ENCODE measurements at places on chromosomes 3 and 15. TPM values are rescaled to one million over a fixed set of nuclear protein-coding genes. Genes with fewer than 3 reads are reported as not detected.

DNA sequence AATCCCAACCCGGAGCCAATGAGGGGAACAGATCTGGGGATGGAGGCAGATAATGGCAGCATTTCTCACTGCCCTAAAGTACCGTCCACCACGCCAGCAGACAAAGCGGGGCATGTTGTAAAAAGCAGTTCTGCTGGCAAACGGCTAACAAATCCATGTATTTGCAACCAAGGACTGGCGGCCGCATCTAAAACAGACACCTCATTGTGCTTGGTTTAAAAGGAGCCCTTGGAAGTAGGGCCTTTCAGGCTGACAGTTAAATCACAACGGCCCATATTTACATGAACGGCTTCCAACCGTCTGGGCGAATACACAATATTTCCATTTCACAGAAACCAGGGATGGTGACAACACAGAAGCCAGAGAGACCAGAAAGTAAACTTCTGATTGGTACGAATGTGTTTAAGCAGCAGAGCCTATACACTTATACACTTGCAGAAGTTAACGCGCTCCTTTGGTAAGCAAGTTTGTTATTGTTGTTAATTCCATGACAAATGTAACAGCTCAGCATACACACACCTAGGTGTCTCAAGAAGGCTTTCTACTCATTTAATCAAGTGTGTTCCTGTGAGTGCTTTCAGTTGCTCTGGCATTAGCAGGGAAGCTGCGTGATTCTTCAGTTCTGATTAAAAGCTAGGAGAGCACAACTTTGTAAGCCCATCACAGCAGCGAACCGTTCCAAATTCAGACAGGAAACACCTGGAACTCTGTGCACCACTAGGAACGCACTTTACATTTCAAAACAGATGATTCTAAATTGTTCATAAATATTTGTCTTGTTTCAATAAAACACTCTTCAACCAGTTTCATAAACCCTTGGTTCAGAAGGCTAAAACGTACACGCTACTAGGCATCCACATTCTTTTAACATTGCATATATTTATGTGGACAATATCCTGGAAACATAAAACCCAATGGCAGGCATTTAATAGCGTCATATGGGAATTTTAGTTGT lies 112.9 kb downstream of the PDZRN3 start:
- no peak for DNase-seq

- DNase-seq = no peak
These were observed 1.2 kb upstream of the SPICE1 start for GRCh38 chr3:113516115-113516505.

GRCh38 chr15:77287385-77287784 lies 132.5 kb downstream of the PEAK1 start:
- no peak for DNase-seq

DNA sequence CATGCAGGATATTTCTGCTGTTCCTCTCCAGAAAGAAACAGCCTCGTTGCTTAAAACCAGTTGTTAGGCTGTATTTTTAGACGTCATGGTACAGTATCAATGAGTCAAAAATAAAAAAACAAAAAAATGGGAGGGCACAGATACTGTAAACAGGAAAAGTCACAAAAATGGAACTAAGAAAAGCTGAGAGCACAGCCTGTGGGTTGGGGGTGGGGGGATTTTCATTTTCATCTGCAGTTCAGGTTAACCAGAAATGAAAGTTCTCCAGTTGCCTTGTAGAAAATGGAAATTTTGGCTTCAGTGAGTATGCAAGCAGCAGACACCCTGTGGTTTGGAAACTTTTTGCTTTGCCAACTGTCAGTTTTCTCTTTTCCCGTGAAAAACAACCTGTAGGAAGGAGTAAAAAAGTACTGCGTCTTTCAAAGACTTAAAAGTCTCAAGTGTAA lies 59.0 kb downstream of the FRMD4B start:
- DNase-seq = no peak

DNA sequence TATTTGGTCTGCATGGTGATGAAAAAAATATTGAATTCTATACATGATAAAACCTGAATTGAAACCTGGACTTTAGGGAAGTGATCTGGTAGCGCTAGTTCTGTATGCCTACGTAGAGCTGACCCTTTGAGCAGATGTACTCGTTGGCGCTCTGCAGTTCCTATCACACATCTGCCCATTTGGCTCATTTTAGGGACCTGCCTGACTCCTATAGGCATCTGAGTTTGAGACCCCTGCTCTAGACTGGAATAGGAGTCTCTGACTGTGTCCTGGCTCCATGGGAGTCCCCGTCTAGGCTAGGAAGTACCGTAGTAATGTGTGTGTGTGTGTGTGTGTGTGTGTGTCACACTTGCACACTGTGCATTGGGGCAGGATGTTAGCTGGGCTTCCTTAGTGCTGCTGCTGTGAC lies 21.2 kb downstream of the STARD5 start:
- no peak for DNase-seq

GRCh38 chr3:7695049-7695448 lies 806.6 kb upstream of the LMCD1 start:
- no peak for DNase-seq

- DNase-seq = no peak
These were observed 10.2 kb downstream of the PXYLP1 start for GRCh38 chr3:141241616-141242376.

GRCh38 chr3:183018421-183019192 lies 38.3 kb upstream of the DCUN1D1 start:
- DNase-seq = no peak

- DNase-seq = no peak
These were observed 1.3 kb downstream of the MYRIP start for GRCh38 chr3:39810647-39811161.

TTC23 gene
- polyA plus RNA-seq = 33.9 TPM

SLC28A1 gene
- polyA plus RNA-seq = 7.7 TPM

DNAJC13 gene
- polyA plus RNA-seq = 53.5 TPM

H1-8 gene
- polyA plus RNA-seq = not detected

ITPKA gene
- 0.90 TPM for polyA plus RNA-seq
